ENCODE measurements at places on chromosomes 11 and 22. TPM values are rescaled to one million over a fixed set of nuclear protein-coding genes. Genes with fewer than 3 reads are reported as not detected.

Gene CD248
- total RNA-seq, result 278 TPM

Gene P4HA3
- 4.6 TPM for total RNA-seq

Gene SCGB1D2
- total RNA-seq, result not detected

Gene TREH
- not detected for total RNA-seq

Gene SMTNL1
- not detected for total RNA-seq

Gene IRAG1
- total RNA-seq, result 1.2 TPM

Gene KIRREL3
- total RNA-seq, result not detected

Gene KRTAP5-1
- total RNA-seq, result not detected

Gene NADSYN1
- 34.5 TPM for total RNA-seq

Gene MRGPRF
- total RNA-seq, result 15.2 TPM

Gene ARSA
- total RNA-seq, result 47.2 TPM

Gene TBX1
- total RNA-seq, result not detected

Gene RNH1
- total RNA-seq, result 338 TPM

Gene PDXP
- 6.5 TPM for total RNA-seq

Gene TSSC4
- 36.1 TPM for total RNA-seq

Gene XKR3
- 0.05 TPM for total RNA-seq

Gene DGAT2
- 9.0 TPM for total RNA-seq

Gene DRD2
- 0.31 TPM for total RNA-seq

Gene GALNT18
- 0.78 TPM for total RNA-seq

Gene ENTHD1
- not detected for total RNA-seq

Gene HTR3B
- not detected for total RNA-seq

Gene HEPACAM
- not detected for total RNA-seq

Gene MOGAT2
- not detected for total RNA-seq

Gene HOATZ
- not detected for total RNA-seq

Gene C11orf87
- total RNA-seq, result not detected

Gene DDI1
- not detected for total RNA-seq

Gene ROM1
- 25.3 TPM for total RNA-seq

Gene LRRC74B
- total RNA-seq, result not detected

Gene APOBEC3G
- 9.9 TPM for total RNA-seq

Gene TSKU
- 36.8 TPM for total RNA-seq

Gene TEAD1
- 55.7 TPM for total RNA-seq

Gene OR4C12
- not detected for total RNA-seq

Gene DTX4
- total RNA-seq, result 6.2 TPM

Gene ART1
- total RNA-seq, result not detected

Gene KCNJ1
- total RNA-seq, result not detected

Gene BRMS1
- total RNA-seq, result 43.7 TPM

Gene SLC5A1
- total RNA-seq, result not detected

Gene ROBO4
- 3.9 TPM for total RNA-seq

Gene SHANK3
- 2.4 TPM for total RNA-seq

Gene CDC42BPG
- 0.06 TPM for total RNA-seq

Gene CLP1
- total RNA-seq, result 14.3 TPM

Gene BIK
- not detected for total RNA-seq

Gene MMP11
- total RNA-seq, result 8.5 TPM

Gene ZBTB16
- 58.3 TPM for total RNA-seq

Gene OR51B2
- not detected for total RNA-seq

Gene FXYD6
- total RNA-seq, result 3.7 TPM

Gene OR56A1
- total RNA-seq, result not detected

Gene OR52A1
- not detected for total RNA-seq

Gene TRIM22
- 87.9 TPM for total RNA-seq

Gene MAML2
- 23.9 TPM for total RNA-seq

Gene EIF4G2
- total RNA-seq, result 335 TPM

Gene PRDM11
- 8.3 TPM for total RNA-seq

Gene LRRN4CL
- total RNA-seq, result 8.5 TPM

Gene ELMOD1
- not detected for total RNA-seq

Gene LMO2
- total RNA-seq, result 2.4 TPM

Gene CNGA4
- not detected for total RNA-seq
